Activated CD4-positive, CD25-positive, alpha-beta regulatory T cell (primary cell): ENCODE measurements at places on chromosomes 3 and 15.

DNA sequence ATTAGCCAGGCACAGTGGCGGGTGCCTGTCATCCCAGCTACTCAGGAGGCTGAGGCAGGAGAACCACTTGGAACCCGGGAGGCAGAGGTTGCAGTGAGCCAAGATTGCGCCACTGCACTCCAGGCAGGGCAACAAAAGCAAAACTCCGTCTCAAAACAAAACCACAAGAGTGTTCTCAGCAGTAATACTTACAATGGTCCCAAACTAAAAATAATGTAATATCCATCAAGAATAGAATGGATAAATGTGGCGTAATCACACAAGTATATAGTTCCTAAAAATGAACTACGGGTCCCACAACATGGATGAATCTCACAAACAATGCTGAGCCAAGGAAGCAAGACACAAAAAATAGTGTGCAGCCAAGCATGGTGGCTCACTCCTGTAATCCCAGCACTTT, 39.2 kb downstream of the STAG1 start:
- no peak for DNase-seq

DNA sequence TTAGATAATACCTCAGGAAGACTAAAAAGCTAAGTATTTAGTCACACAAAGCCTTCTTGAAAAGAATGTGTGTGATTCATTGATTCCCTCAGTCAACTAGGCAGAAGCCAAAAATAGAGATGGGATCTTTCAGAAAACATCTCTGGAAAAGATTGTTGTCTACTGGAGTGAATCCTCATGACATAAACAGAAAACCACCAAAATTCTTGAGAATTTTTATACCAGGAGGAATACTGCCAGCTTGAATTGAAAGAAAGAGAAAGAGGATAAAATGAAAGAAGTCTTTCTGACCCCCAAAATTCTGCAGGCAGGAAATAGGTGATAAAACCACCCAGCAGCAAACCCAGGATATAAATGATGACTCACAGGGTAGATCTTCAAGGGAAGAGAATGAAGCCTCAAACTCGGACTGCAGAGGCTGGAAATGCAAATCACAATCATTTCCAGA, 363.1 kb upstream of the PLSCR5 start:
- DNase-seq: no peak

DNA sequence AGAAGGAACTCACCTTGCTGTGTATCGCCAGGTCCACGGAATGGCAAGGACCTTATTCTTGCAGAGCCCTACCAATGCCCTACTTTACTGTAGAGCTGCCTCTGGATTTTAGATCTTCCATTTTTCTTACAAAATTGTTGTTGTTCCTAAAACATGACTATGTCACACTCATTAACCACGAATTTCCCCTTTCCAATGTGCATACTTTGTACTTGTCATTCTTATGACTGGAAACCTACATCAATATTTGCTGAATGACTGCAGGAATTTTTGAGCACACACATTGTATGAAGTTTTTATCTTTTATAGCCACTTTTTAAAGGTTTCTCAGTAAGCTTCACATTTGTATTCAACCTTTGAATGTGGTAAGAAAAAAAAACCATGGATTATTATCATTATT, 35.9 kb upstream of the CMSS1 start:
- DNase-seq: no peak

GRCh38 chr15:47475336-47475735, 242.0 kb upstream of the SEMA6D start:
- DNase-seq: no peak

DNA sequence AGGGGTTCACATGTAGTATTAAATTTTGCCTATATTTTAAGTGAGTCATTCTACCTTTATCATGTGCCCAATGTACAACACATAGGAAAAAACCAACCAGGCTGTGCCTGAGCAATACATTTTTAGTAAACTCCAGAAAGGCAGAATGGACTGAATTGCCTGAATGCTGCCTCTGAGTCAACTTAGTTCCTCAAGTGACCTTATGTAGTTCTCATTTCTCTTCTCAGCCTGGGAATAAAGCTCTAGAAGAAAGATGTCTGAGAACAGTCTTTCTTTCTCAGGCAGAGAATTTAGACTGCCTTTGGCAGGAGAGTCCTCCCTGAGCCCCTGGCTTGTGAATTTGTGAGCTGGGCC, 13.0 kb downstream of the ST3GAL6 start:
- no peak for DNase-seq

DNA sequence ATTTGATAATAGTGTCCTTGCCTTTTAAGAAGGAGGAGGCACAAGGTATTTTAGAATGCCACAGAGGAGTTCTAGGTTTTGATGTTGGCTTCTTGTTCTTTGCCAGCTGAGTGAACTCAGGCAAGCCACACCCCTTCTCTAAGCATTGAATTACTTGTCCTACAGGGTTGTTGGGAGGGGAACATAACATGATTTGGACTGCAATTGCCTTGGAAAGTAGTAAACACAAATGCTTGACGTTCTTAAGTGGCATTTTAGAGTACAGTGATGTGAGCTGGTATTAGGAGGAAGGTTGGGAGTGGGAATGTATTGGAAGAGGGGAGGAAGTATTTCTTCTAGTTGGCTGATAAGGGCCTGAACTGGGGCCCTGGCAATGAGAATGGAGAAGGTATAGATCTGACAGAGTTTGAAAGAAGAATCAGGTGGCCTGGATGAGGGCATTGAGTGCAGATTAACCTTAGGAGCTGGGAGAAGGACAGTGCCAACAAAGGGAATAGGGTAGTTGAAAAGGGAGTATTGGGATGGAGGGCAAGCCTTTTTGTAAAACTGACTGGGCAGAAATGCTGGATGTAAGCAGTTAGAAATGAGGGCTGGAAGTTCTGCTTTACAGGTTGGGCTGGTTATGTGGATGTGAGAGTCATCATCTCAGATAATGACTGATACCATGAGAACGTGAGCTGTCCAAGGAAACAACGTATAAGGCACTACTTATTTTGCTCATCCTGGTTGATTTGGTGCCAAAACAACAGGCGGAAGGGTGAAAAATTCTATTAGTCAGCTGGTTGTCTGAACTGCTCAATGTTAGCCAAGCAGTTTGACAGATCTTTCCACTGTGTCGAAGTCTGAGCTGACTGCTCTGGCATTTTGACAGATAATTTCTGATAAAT, 16.7 kb downstream of the KAT2B start:
- DNase-seq: no peak
